ENCODE measurements at places on chromosomes 3 and 15.

DNA sequence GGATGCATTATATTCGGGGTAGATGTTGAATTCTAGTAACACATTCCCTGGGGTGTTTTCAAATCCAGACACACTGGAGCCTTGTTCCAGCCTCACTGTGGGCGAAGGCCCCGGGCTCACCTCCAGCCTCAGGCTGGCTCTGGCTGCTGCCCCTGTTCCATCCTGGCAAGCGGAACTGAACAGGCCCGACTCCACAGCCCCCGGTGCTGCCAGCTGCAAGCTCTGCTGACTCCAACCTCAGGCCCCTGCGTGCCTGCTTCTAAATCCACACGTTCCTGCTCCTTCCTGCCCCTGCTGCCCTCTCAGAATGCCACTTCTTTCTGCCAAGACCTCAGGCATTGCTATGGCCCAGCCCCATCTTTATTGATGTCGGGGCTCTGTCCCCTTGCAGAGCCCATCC, 90.6 kb downstream of the LIPC start:
- peak; percentile 67 for DNase-seq

DNA sequence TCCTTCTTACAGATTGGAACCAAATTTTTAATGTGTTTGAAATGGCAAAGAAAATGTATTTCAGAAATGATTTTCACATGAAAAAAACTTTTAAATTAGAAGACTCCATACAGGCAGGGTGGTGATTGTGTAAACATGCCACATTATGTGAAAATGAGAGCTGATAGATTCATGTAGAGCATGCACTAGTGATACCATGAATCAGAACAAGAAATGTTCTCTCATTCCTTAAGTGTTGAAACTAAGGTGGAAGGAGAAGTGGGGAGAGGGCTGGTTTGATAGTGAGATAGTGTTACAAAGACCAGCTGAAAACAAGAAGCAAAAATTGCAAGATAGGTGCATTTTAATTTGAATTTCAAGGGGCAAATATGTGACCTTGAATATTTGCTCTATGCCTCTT, 100.3 kb downstream of the CCNL1 start:
- no peak for DNase-seq

GRCh38 chr15:60347480-60348049, 50.2 kb downstream of the ANXA2 start:
- no peak for DNase-seq

DNA sequence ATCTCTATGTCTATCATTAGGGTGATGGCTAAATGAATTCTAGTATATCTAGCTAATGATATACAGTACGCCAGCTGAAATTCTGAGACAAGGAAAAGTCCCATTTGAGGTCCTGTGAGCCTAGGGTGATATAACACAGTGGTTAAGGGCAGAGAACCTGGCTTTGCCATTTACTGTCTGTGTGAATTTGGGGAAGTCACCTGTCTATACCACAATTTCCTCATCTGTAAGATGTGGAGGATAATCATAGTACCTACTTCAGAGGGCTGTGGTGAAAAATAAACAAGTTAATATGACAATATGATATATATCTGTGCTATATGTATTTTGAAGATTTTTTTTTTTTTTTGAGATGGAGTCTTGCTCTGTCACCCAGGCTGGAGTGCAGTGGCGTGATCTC, 9.8 kb upstream of the ANKDD1A start:
- DNase-seq = no peak

DNA sequence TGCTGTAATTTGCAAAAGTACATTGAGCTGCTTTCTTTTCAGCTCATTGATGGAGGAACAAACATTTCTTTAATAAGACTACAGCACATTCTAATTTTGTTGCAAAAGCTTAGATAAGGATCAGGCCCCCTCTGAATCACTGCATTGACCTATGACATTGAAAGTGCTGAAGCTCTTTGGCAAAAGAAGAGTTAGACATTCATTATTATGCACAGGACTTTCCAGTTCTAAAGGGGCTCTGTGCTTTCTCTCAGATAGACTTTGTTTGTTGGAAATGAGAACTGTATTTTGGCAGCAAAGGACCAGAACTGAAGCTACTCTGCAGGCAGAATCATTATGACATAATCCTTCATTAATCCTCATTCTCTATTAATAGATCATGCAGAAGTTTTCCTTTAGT, 252.9 kb upstream of the SOX2 start:
- no peak for DNase-seq

DNA sequence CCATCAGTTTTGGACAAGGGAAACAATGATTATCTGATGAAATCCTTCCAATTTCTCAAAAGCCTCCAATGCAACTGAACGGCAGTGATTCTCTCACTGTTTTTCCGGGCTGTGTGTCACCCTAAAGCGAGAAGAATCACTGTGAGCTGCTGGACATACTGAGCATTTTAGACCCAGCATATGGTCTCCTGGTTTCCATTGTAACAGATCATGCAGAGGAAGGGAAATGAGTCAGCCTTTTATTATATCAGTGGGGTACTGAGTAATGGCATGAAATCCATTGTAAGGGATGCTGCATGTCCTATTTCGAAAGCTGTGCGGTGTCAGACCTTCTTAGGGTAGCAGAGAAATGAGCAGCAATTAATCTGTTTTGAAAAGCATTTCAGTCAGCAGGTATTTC, 287.1 kb downstream of the IL5RA start:
- DNase-seq = no peak

DNA sequence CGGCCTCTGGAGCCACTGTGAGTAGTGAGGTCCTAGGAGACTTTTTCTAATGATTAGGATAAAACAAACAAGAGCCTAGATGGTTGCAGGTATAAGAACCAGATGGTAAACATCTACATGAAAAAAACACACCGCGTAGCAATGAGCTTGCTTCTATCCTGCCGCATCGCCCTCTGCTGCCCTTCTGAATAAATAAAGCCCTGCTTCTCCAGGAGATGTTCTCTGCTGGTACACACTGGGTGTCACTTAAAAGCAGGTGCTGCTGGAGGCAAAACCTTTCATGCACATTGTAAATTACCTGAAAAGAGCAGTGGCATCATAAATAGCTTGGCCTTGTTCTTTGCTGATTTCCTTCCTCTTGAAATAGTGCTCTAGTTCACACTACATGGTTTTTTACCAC, 164.4 kb upstream of the TOPAZ1 start:
- DNase-seq = no peak

- DNase-seq = no peak
Observed at GRCh38 chr3:182729903-182730674, 63.2 kb upstream of the ATP11B start.

GRCh38 chr3:171585039-171585438, 124.8 kb upstream of the TNIK start:
- DNase-seq = no peak

GRCh38 chr3:126317029-126317996, 39.9 kb downstream of the KLF15 start:
- no peak for DNase-seq

DNA sequence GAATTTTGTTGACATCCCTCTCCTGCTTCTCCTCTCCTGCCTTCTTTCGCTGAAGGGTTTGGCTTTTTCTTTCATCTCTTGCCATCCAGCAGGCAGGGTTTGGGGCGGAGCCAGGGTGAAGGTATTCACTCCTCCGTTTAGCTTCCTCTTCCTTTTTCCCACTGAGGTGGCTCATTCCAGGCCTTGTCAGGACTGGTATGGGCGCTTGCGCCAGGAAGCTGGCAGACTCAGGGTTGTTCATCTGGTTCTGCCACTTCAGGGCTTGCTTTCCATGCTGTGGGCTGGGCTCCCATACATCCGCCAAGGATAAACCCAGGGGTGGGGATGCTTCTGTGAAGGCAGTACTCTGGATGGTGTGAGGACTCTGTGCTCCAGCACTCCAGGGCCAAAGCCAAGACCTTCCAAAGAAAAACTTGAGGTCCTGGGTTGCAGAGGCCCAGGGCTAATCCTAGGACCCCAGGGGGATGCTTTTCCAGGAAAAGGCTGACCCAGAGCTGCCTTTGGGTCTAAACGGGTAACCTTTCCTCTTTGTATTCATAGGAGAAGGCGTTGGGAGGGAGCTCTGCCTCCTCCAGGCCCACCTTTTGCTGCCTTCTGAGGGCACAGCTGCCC, 7.7 kb upstream of the AMOTL2 start:
- peak; percentile 57 for DNase-seq

- DNase-seq = no peak
Observed at GRCh38 chr3:45499529-45499928, 95.0 kb upstream of the LIMD1 start.

- DNase-seq = no peak
Observed at GRCh38 chr15:82921242-82921641, 31.3 kb downstream of the HOMER2 start.

DNA sequence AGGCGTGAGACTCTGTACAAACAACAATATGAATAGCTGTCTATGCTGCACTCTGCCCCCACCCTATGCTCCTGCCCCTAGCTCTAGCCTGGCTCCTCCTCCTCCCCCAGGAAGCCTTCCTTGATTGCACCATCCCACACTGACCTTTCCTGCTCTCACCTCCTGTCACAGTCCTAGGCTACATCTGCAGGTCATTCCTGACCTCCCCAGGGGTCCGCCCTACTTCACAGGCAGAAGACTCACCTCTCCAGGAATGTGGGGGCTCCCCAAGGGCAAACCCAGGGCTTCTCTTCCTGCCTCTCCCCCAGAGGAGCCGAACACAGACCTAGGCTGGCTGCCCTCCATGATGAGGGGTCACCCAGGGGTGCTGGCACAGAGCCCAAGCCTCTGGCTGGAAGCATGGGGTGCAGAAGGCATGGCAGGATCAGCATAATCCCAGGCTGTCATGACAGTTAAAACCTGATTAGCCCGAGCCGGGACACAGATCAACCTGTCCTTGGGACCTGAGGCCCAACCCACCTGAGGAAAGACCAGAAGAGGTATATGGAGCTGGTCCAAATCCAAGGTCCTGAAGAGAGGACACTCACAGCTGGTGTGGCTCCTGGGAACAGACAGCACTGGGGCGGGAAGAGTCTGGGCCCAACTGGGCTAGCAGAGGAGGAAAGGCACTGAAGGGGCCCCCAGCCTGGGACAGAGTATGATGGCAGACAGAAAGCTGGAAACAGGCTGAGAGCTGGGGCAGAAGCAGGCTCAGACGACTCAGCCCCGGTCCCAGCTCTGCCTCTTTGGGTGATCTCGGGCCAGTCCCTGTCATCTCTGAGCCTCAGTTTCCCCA, 5.9 kb downstream of the SEMA7A start:
- no peak for DNase-seq

DNA sequence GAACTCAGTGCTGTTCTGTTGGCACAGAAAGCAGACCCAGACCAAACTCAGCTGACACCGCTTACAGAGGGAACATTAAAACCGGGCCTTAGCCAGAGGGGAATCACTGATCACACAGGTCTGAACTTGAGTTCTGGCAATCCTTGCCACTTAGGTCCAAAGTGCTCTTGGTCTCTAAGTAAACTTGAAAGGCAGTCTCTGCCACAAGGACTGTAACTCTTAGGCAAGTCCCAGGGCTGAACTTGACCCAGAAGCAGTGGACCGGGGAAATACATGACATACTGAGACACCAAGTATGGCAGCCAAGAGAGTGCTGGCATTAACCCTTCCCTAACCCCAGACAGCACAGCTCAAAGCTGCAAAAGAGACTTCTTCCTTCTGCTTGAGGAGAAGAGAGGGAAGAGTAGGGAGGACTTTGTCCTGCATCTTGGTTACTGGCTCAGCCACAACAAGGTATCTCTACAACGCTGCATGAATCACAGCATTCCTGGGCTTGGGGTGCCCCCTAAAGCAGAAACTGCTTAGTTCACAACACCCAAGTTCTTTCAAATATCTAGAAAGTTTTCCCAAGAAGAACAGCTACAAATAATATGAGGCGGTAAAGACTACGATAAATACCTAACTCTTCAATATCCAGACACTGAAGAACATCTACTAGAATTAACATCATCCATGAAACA, 32.5 kb downstream of the NAALADL2 start:
- no peak for DNase-seq

GRCh38 chr3:62284442-62284841, 88.9 kb downstream of the FEZF2 start:
- DNase-seq = no peak

GRCh38 chr3:23829242-23829934, 23.6 kb downstream of the UBE2E1 start:
- DNase-seq = no peak

DNA sequence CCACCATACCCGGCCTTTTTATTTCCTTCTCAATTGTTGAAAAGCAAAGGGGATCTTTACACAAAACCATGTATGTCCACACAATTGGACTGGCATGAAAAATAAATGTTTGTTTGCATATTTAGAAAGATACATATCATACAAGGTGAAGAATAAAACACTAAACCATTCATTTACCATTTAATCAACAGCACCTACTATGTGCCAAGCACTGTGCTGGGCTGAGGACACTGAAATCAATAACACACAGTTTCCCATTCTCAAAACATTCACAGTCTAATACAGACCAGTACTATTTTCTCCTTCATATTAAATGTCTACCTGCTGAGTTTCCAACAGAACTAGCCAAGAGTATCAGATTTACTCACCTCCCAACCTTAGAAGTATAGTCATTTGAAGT, 84.7 kb downstream of the IGF2BP2 start:
- DNase-seq = no peak

DNA sequence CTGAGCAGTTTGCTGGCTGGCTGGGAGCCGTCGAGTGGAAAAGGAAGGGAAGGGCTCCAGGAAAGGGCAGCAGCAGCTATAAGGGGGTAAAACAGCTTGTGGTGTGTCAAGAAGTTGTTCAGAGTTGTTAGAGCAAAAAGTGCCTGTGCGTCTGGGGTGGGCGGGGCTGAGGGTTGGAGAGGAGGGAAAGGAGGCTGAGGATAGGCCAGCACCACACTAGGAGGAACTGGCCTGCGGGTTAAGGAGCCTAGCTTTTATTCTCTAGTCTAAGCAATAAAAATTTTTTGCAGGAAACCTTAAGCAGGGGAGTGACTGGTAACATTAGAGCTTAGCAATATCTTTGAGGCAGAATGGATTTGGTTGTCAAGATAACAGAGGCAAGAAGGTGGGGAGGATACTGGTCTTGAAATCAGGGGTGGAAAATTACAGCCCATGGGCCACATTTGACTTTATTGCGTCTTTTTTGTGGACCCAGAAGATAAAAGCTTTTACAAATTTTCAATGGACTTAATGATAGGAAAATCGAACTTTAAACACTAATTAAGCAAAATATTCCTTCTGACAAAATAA, 134.5 kb upstream of the AADACL2 start:
- no peak for DNase-seq

- DNase-seq = peak; percentile 50
Observed at GRCh38 chr15:38624244-38625205, 59.9 kb upstream of the RASGRP1 start.

DNA sequence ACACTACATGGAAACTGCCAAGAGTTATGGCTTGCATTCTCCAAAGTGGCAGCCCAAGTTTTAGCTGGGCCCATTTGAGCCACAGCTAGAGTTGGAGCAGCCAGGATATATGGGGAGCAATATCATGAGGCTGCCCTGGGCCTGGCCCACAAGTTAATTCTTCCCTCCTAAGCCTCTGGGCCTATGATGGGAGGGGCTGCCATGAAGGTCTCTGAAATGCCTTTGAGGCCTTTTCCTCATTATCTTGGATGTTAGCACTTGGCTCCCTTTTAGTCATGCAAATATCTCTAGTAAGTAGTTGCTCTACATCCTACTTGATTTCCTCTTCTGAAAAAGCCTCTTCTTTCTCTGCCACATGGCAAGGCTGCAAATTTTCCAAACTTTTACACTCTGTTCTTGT, 257.5 kb upstream of the CHRM5 start:
- DNase-seq = no peak
